G401 (cell line): ENCODE measurements at places on chromosomes 4 and X.

DNA sequence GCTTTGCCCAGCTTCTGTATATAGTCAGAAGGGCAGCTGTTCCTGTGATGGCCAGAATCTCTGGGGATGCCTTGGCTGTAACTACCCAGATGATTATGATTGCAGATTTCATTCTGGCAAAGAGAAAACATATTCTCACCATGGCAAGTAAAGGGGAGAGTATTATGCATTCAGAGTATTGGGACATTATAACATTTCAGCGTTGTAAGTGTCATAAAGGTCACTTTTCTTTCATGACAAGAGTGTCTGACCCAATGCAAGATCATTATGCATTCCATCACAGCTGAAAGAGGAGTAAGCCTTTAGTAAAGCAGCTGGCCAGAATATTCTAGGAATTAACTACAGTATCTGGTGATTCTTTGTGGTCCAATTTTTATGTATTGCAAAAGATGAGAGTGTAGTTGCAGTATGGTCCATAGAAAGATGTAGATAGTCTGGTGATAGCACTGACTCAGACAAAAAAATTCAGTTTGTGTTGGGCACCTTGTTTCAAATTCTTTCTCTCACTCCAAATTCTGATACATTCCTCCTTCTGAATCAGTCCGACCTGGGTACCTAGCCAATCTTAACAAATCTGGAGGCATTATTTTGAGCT, 2366.3 kb downstream of the PCDH7 start:
- DNase-seq: no peak

DNA sequence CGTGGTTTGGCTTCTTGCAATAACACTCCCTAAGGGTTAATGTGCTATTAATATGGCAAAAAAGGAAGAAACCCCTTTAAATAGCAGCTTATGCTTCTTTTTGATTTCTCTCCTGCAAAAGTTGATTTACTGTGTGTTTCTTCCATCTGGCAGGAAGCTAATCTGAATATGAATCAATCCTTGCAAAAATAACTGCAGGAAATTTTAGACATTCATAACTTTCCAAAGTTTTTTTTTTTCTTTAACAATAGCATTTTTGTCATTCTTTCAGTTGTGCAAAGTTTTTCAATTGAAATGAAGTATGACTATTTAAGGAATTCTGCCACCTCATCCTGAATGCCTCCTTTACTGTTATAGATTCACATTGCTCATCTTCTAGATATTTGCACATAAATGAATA, 115.6 kb downstream of the SPANXA1 start:
- no peak for DNase-seq

- DNase-seq: no peak
Observed at GRCh38 chrX:135639066-135639780, 74.2 kb upstream of the CT45A1 start.

- no peak for DNase-seq
Observed at GRCh38 chrX:149607699-149608098, 12.6 kb upstream of the HSFX2 start.
